ENCODE measurements at places on chromosomes 1 and 21.

DNA sequence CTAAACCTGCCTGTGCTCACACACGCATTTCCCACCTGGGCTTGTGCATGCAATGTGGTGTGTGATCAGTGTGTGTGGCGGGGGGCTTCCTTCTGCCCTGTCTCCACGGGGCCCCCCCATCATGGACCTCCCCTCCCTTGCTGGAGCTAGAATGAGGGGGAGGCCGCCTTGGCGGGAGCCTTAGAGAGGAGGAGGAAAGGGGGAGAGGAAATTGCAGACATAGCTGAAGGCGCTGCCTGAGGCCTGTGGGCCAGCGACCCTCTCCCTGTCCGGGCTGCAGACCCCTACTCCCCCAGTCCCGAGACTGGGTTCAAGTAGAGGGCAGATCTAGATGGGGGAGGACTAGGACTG is 883 bp upstream of the EVA1B start:
- DNase-seq, result no peak

DNA sequence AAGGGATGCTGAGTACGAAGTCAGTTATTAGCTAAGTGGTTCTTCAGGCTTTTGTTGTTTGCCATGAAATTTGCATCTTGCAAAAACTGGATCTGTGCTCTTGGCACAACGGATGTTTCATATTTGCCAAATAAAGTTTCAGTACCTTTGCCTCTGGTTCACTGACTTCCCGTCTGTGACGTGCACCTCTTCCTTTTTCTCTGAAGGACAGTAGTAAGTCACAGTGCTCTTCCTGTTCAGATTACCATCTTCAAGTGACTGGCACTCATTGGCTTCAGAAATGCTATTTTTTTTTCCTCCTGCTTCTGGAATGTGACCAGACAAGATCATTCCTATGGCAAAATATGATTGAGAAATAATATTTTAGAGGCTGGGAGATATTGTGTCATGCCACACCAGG is 75.9 kb upstream of the GREM2 start:
- DNase-seq, result no peak

DNA sequence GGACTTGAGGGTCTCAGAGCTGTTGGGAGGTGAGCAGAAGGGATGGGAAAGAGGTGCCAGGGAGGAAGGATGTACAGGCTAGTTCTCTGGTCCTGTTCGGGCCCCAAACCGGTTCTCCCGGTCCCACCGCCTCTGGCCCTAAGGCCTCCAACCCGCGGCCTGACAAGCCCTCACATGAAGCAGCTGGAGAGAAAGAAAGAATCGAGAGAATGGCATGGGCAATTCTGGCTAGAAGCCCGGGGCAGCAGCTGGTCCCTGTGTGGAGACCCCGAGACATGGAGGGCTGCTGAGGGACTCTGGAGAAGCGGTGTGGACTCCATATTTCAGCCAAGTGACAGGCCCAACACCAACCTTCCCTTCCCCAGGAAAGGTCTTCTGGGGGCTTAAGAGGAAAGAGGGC is 730 bp downstream of the CDC42SE1 start:
- DNase-seq, result no peak

- no peak for DNase-seq
Observed at GRCh38 chr1:148307583-148308185, 155.6 kb upstream of the NBPF11 start.

DNA sequence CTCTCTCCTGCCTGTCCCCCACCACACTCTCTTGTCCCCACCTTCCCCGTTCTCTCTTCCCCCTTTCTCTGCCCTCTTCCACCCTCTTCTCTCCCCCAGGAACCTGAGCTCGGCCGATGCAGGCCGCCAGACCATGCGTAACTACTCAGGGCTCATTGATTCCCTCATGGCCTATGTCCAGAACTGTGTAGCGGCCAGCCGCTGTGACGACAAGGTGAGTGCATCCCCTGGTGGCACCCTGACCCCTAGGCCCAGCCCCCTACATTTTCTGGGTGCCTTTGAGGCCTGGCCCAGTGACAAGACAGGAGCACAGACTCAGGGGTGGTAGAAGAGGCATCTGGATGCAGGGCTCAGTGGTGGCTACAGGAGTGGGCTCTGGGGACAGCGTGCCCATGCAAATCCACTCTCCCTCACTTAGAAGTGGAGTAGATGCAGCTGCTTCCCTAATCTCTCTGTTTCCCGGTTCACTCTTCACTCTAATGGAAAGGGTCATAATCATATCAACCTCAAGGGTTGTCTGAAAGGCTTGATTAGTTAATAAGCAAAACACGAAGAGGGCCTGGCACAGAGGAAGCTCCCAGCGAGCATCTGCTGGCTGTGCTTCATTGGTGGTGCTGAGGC is 37.0 kb downstream of the PKP1 start:
- DNase-seq, result no peak
